CD8-positive, alpha-beta memory T cell (primary cell): ENCODE measurements at places on chromosomes 13 and 19. TPM values are rescaled to one million over a fixed set of nuclear protein-coding genes. Genes with fewer than 3 reads are reported as not detected.

The ZSCAN4 gene
- total RNA-seq = not detected

The AMH gene
- total RNA-seq = 7.4 TPM

The NAT14 gene
- 27.5 TPM for total RNA-seq

The SIGLEC10 gene
- 2.9 TPM for total RNA-seq

The SIGLEC8 gene
- not detected for total RNA-seq

The LGALS7B gene
- not detected for total RNA-seq

The ELSPBP1 gene
- not detected for total RNA-seq

The ZNF441 gene
- total RNA-seq = 7.5 TPM

The LILRB2 gene
- total RNA-seq = 0.42 TPM

The SLC25A41 gene
- total RNA-seq = 0.33 TPM

The PGLYRP1 gene
- total RNA-seq = not detected

The TEX26 gene
- not detected for total RNA-seq

The ZNF560 gene
- total RNA-seq = not detected

The CALR gene
- 832 TPM for total RNA-seq

- no peaks in the 10 kb centered on the region for H3K27me3 ChIP-seq
- H3K36me3 ChIP-seq = no peaks in the 10 kb centered on the region
- H3K4me3 ChIP-seq = no peak overlapping the region
- H3K27ac ChIP-seq = no peak overlapping the region
- H3K4me1 ChIP-seq = peaks cover 15% of the 10 kb centered on the region
- DNase-seq = no peak
Measured at GRCh38 chr19:35432911-35433310, 15.1 kb upstream of the FFAR2 start.

GRCh38 chr13:94776956-94777355, 64.6 kb upstream of the SOX21 start:
- no peaks in the 10 kb centered on the region for H3K36me3 ChIP-seq
- H3K27ac ChIP-seq = no peak overlapping the region
- no peaks in the 10 kb centered on the region for H3K4me1 ChIP-seq
- H3K27me3 ChIP-seq = no peaks in the 10 kb centered on the region
- H3K4me3 ChIP-seq = no peak overlapping the region

GRCh38 chr19:51789061-51789795, 5.7 kb upstream of the FPR3 start:
- H3K4me1 ChIP-seq = no peaks in the 10 kb centered on the region
- H3K4me3 ChIP-seq = no peak overlapping the region
- no peak for DNase-seq
- no peaks in the 10 kb centered on the region for H3K36me3 ChIP-seq

- DNase-seq = no peak
- H3K27ac ChIP-seq = peak overlapping the region; percentile 85
- H3K36me3 ChIP-seq = peaks cover 23% of the 10 kb centered on the region
- peaks cover 16% of the 10 kb centered on the region for H3K4me1 ChIP-seq
- peak overlapping the region; percentile 84 for H3K4me3 ChIP-seq
- no peaks in the 10 kb centered on the region for H3K27me3 ChIP-seq
Measured at GRCh38 chr19:13952931-13953531, 722 bp downstream of the DCAF15 start.

DNA sequence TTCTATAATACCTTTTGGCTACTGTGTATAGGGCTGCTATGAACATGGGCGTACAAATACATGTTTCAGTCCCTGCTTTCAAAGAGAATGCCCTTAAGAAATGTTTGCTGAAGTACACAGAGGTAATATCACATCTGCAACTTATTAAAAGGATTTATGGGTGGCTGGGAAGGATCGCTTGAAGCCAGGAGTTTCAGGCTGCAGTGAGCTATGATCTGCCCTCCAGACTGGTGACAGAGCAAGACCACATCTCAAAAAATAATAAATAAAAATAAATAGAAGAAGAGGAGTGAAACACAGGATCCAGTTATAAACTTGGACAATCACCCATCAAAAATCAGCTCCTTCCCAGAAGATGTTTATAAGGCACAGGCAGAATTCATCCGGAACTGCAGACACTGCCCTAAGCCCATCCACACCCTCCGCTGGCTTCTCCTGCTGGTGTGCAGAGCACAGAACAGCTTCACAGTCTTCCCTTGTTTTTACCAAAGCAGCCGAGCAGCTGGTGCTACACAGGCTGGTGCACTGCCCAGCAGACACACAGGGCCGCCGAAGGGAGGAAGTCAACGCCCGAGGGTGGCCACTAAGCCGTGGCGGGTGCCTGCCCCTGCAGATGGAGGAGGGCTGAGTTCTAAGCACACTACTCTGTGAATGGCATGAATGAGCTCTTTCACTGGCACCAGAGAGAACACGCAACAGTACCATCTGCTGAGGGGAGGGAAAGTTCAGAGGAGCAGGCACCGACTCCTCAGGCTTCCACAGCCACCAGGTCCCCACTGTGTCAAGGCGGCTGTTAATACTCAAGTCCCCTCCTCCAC, 44.0 kb downstream of the BRD4 start:
- H3K27me3 ChIP-seq = no peaks in the 10 kb centered on the region
- H3K36me3 ChIP-seq = no peaks in the 10 kb centered on the region
- H3K4me1 ChIP-seq = peaks cover 95% of the 10 kb centered on the region
- peak overlapping the region; percentile 29 for H3K4me3 ChIP-seq
- no peak overlapping the region for H3K27ac ChIP-seq

DNA sequence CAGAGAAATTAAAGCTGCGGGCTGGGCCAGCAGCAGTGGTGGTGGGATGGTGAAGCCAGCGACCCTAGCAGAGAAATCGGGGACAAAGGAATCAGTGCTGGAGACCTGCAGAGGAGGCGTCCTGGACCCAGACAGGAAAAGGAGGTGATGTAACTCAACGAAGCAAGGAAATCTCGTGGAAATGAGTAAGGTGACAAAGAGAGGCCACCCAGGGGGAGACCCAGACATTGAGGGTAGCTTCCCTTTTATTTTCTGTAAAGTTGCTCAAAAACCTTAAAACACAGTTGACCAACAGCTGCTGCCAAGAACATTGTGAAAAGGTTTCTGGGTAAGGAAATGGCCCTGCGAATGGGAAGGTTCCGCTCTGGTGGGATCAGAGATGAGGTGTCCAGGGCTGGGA, 13.3 kb upstream of the RETN start:
- H3K27ac ChIP-seq = no peak overlapping the region
- H3K4me3 ChIP-seq = no peak overlapping the region
- H3K4me1 ChIP-seq = peaks cover 20% of the 10 kb centered on the region
- no peaks in the 10 kb centered on the region for H3K36me3 ChIP-seq
- no peak for DNase-seq

DNA sequence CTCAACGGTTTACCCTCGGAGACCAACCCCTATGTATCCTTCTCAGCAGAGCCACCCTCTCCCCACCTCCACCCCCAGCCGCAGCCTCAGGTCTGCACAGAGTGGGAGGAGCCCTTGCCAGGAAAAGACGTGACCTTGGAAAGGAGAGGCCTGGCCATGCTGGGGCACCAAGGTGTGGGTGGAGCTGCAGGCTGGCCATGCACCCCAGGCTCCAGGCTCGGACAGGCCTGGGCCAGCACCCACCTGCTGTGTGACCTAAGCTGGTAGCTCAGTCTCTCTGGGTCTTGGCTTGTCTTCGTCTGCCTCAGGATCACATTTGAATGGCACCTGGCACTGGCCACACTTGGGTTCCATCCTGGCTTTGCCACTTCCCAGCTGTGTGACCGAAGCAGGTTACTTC, 29.5 kb downstream of the CCDC8 start:
- no peaks in the 10 kb centered on the region for H3K4me1 ChIP-seq
- no peak overlapping the region for H3K4me3 ChIP-seq
- H3K36me3 ChIP-seq = peaks cover 37% of the 10 kb centered on the region
- DNase-seq = peak; percentile 21
- H3K27ac ChIP-seq = no peak overlapping the region

DNA sequence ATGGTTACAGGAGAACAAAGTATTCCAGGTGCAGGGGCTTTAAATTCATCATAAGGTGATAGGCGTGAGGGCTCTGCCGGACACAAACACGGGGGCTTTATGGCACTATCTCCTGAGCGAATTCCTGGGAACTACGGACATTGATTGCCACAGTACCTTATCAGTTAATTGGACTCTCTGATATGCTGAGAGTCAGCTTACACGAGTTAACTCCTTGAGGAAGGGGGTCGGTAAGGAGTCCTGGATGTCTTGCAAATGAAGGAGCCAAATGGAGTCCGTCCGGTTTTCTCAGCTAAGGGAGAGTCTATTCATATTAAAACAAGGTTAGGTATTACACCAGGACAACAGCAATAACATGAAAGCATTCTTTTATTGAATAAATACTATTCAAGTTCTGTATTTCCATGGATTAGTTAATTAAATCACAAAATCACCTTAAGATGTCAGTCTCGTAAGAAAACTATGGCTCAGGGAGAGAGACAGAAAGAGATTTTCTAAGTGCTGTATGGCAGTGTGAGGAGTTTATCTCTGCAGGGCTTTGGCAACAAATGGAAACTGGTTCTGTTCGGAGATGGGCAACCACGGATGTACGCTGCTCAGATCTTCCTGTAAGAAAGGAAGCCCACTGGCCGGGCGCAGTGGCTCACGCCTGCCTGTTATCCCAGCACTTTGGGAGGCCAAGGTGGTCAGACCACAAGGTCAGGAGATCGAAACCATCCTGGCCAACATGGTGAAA, 26.2 kb upstream of the HIF3A start:
- H3K36me3 ChIP-seq = no peaks in the 10 kb centered on the region
- no peaks in the 10 kb centered on the region for H3K4me1 ChIP-seq
- no peak overlapping the region for H3K4me3 ChIP-seq
- H3K27ac ChIP-seq = no peak overlapping the region
- peaks cover 27% of the 10 kb centered on the region for H3K27me3 ChIP-seq
- no peak for DNase-seq

DNA sequence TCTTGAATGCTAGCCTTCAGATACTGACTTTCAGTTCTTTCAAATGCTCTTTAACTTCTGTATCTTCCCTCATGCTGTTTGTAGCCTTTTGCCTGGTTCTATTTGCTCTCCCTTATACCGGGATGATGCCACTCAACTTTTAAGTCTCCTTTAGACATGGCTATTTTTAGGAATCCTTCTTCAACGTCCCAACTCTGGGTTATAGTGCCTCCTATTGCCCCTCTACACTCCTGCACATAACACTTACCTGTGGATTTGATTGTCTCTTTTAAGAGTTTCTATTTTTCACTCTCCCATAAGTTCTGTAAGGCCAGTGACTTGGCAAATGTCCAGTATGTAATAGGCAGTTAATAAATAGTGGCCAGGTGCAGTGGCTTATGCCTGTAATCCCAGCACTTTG, 343.0 kb downstream of the KLF5 start:
- no peak overlapping the region for H3K27ac ChIP-seq
- H3K27me3 ChIP-seq = no peaks in the 10 kb centered on the region
- H3K4me3 ChIP-seq = no peak overlapping the region
- no peaks in the 10 kb centered on the region for H3K36me3 ChIP-seq
- H3K4me1 ChIP-seq = no peaks in the 10 kb centered on the region

DNA sequence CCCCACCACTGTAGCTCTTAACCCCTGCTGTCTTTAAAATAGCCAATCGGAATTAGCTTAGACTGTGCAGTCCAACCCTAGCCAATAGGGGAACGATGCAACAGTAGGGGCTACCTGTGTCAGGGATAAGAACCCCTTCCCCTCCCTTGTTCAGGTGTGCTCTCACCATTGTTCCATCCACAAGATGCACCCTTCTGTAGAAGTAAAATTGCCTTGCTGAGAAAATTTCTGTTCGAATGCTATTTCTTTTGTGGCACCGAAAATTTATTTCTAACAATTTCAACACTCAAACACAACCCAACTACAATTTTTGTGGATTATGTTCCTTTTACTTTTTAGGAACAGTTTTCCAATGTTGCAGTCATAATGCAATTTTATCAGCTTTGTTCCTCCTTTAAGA, 3.6 kb upstream of the ZNF583 start:
- no peaks in the 10 kb centered on the region for H3K36me3 ChIP-seq
- no peak for DNase-seq
- H3K27ac ChIP-seq = no peak overlapping the region
- no peaks in the 10 kb centered on the region for H3K27me3 ChIP-seq

GRCh38 chr19:33278403-33279269, 23.7 kb downstream of the CEBPA start:
- no peaks in the 10 kb centered on the region for H3K27me3 ChIP-seq
- no peak overlapping the region for H3K4me3 ChIP-seq
- H3K27ac ChIP-seq = no peak overlapping the region
- DNase-seq = no peak
- no peaks in the 10 kb centered on the region for H3K4me1 ChIP-seq
